Natural killer cell treated with Interleukin-12 subunit alpha and Interleukin-12 subunit beta and Interleukin-15 and Interleukin-18, amount 100 ng/mL, for 72 hours (primary cell): ENCODE measurements at places on chromosomes 12 and 14. TPM values are rescaled to one million over a fixed set of nuclear protein-coding genes. Genes with fewer than 3 reads are reported as not detected.
A peak's percentile ranks its signal among the peaks of the same experiment; 100 is the strongest.

DNA sequence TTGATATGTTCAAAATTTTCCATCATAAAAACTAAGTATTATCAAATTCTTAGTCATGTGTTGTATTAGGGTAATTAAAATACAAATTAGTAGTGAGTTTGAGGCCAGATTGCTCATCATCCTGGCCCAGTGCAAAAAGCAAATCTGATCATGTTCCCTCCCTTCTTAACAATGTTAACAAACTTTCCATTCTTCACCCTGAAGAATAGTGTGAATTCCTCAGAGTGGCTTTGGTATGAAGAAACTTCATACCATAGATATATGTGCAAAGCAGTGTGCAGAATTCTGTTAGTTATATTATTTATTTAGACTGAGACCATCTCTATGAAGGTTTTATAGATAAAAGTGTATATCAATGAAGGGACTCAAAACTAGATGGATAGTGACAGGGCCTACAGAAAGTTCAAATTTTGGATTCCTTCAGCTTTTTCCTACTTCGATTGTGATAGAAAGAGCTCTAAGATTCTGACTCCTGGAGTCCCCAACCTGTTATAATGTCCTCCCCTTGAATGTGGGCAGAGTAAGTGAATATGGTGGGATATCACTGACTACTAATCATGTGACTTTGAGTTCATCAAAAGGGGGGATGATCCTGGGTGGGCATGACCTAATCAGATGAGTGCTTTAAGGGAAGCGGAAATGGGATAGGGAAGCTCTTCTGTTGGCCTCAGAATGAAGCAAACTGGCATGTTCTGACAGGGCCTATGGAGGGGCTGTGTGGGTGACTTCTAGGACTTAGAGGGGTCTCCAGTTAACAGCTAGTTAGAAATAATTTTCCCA lies 271.4 kb downstream of the BTG1 start:
- H3K4me1 ChIP-seq = peaks cover 65% of the 10 kb centered on the region
- peak overlapping the region; percentile 8 for H3K4me3 ChIP-seq
- no peak for DNase-seq
- H3K27me3 ChIP-seq = no peaks in the 10 kb centered on the region
- H3K27ac ChIP-seq = peak overlapping the region; percentile 42

DNA sequence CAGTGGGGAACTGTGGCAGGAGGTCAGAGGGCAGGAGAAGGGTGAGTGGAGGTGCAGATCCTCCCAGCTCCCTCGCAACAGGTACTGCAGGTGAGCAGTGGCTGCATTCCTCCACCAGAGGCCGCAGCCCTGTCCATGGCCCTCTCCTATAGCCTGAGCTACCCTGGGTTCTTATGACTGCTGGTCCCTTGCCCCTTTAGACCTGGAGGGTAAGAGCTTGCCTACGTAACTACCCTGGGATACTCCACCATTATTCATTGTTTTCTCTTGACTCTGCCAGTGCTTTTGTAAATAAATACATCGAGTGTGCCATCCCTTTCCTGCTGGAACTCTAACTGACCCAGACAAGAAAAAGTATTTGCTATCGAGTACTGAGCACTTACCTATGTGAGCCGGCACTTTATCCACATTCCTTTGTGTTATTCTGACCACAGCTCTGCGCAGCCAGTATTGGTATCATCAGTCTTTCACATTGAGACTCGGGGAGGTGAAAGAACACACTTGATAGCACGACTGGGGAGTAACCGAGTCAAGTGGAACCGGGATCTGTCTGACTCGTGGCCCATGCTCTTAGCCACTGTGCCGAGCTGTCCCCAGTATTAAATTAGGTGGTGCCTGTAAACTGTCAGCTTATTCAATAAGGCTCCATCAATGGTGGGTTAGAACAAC lies 38.5 kb downstream of the LTBP2 start:
- no peaks in the 10 kb centered on the region for H3K36me3 ChIP-seq
- H3K4me1 ChIP-seq = peaks cover 35% of the 10 kb centered on the region
- no peak for DNase-seq
- peaks cover 82% of the 10 kb centered on the region for H3K27me3 ChIP-seq
- peak overlapping the region; percentile 44 for H3K4me3 ChIP-seq

DNA sequence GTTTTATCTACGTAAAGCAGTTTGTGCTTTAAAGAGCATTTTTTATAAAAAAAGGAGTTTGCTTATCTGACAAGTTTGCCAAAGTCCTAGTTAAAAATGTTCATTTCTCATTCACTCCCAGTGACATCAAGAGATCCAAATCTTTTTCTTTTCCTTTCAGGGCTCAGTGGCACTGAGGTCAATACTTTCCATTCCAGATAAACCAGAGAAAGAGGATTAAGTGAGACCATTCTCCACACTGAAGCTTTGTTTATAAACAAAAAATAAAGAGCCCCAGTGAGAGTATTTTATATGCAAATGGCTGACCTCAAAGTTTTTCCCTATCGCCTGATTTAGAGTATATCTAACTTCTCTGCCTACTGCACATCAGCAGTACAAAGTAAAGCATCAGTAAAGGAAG lies 199.8 kb downstream of the ALG10B start:
- H3K36me3 ChIP-seq = peaks cover 1% of the 10 kb centered on the region
- no peak overlapping the region for H3K27ac ChIP-seq
- DNase-seq = no peak
- H3K4me1 ChIP-seq = no peaks in the 10 kb centered on the region
- no peaks in the 10 kb centered on the region for H3K27me3 ChIP-seq
- no peak overlapping the region for H3K4me3 ChIP-seq

- H3K4me1 ChIP-seq = peaks cover 73% of the 10 kb centered on the region
- no peak for DNase-seq
- peaks cover 4% of the 10 kb centered on the region for H3K36me3 ChIP-seq
- peak overlapping the region; percentile 93 for H3K4me3 ChIP-seq
Observed at GRCh38 chr12:14771651-14772137, 31.6 kb downstream of the WBP11 start.

GRCh38 chr12:67498991-67499390 lies 149.6 kb upstream of the DYRK2 start:
- H3K4me1 ChIP-seq = peaks cover 8% of the 10 kb centered on the region
- DNase-seq = no peak
- H3K27me3 ChIP-seq = no peaks in the 10 kb centered on the region
- no peak overlapping the region for H3K27ac ChIP-seq

- H3K27ac ChIP-seq = no peak overlapping the region
- H3K4me3 ChIP-seq = no peak overlapping the region
Observed at GRCh38 chr14:76880449-76880848, 54.2 kb downstream of the LRRC74A start.

GRCh38 chr14:101412739-101413138 lies 148.6 kb upstream of the DIO3 start:
- H3K4me3 ChIP-seq = no peak overlapping the region
- H3K27ac ChIP-seq = no peak overlapping the region
- peaks cover 31% of the 10 kb centered on the region for H3K27me3 ChIP-seq
- no peak for DNase-seq
- no peaks in the 10 kb centered on the region for H3K4me1 ChIP-seq
- no peaks in the 10 kb centered on the region for H3K36me3 ChIP-seq

PRPH gene
- not detected for total RNA-seq
